Activated CD4-positive, alpha-beta T cell treated with anti-CD3 and anti-CD28 coated beads, Interleukin-2, amount 10 ng/mL, durations not matched to agents 24 days and 14 days (primary cell): ENCODE measurements at places on chromosomes 16 and 17. TPM values are rescaled to one million over a fixed set of nuclear protein-coding genes. Genes with fewer than 3 reads are reported as not detected.

TNS4 gene
- total RNA-seq: 13.1 and 16.8 TPM in 2 replicates

XAF1 gene
- total RNA-seq: 34.1 and 37.6 TPM in 2 replicates

KIFC3 gene
- 0.58 and 1.7 TPM in 2 replicates for total RNA-seq

MEOX1 gene
- 0.21 and 0.50 TPM in 2 replicates for total RNA-seq

NUBP2 gene
- 77.4 and 81.1 TPM in 2 replicates for total RNA-seq

SEZ6L2 gene
- 0.26 and 0.61 TPM in 2 replicates for total RNA-seq

CTRB2 gene
- total RNA-seq: not detected in 2 replicates

CCDC154 gene
- 1.3 and 2.3 TPM in 2 replicates for total RNA-seq

EMC8 gene
- total RNA-seq: 49.1 and 57.1 TPM in 2 replicates

HSF4 gene
- 48.5 and 54.0 TPM in 2 replicates for total RNA-seq

KRT37 gene
- total RNA-seq: not detected in 2 replicates

FNDC8 gene
- total RNA-seq: not detected in 2 replicates

SLFN12 gene
- 5.0 and 7.8 TPM in 2 replicates for total RNA-seq

TEKT5 gene
- total RNA-seq: not detected in 2 replicates

TVP23C gene
- total RNA-seq: 8.2 TPM in 2 replicates

TAT gene
- total RNA-seq: not detected in 2 replicates

EPN3 gene
- total RNA-seq: not detected in 2 replicates

KRTAP9-2 gene
- total RNA-seq: not detected in 2 replicates

SYT17 gene
- 1.3 and 1.9 TPM in 2 replicates for total RNA-seq

CD300LG gene
- total RNA-seq: not detected in 2 replicates

TERB1 gene
- total RNA-seq: 0.37 TPM in 1 of 2 replicates, not detected in the other

TMEM220 gene
- 0.56 and 1.3 TPM in 2 replicates for total RNA-seq

SLC5A11 gene
- total RNA-seq: not detected in 2 replicates

EVI2A gene
- total RNA-seq: 30.4 and 31.5 TPM in 2 replicates

CCDC102A gene
- total RNA-seq: 6.0 and 6.7 TPM in 2 replicates

HSPB9 gene
- not detected in 2 replicates for total RNA-seq

ACTG1 gene
- total RNA-seq: 3,353 and 3,420 TPM in 2 replicates

TMEM235 gene
- total RNA-seq: not detected in 2 replicates

DLX3 gene
- 0.12 TPM in 1 of 2 replicates, not detected in the other for total RNA-seq

CPHXL2 gene
- not detected in 2 replicates for total RNA-seq
